Stimulated activated naive B cell treated with anti-CD40 and anti-IgM and Interleukin-4, amounts not matched to agents 10 μg/mL and 1 μg/mL and 100 μg/mL, for 72 hours (primary cell): ENCODE measurements at places on chromosomes 3 and 15.

DNA sequence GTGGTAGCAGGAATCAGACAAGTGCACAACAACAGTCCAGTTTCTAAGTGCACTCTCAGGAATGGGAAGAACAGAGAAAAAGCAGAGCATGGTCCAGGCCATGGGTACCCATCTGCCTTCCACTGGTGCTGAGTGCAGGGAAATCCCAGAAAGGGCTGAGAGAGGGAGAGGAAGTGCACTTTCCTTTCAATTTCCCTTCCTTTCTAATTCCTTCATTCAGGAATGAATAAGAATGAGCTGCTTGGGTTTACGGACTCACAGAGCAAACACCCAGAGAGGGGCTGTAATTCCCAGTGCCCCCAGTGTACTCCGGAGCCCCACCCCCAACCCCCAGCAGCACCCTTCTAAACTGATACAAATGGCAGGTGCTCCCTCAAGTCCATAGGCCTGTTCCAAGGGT is 300.6 kb downstream of the FOXP1 start:
- no peak for DNase-seq

DNA sequence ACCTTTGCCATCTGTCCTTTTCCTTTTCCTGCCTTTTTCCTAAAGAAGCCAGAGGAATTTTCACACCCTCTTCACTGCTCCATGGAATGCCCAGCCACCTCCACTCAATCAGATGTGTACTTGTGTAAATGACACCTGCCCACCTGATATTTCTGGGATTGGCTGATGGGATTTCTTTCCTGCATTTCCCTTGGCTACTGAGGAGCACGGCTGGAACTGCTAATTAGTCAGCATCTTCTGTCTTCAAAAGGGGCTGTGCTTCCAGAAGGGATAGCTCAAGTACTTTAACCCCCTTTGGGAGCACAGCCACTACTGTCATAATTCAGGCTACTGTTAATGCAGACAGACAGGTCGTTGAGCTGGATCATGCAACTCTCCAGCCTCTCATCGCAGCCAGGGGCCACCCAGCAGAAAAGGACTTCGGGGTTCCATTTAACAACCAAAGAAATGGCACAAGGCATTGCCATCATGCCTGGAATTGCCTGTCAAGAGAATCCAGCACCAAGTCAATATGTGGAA is 38.6 kb downstream of the MGLL start:
- DNase-seq: no peak

GRCh38 chr15:26682598-26683164 is 90.2 kb downstream of the GABRB3 start:
- DNase-seq: no peak

- no peak for DNase-seq
These were observed 163.7 kb downstream of the PLD1 start for GRCh38 chr3:171646357-171647133.

DNA sequence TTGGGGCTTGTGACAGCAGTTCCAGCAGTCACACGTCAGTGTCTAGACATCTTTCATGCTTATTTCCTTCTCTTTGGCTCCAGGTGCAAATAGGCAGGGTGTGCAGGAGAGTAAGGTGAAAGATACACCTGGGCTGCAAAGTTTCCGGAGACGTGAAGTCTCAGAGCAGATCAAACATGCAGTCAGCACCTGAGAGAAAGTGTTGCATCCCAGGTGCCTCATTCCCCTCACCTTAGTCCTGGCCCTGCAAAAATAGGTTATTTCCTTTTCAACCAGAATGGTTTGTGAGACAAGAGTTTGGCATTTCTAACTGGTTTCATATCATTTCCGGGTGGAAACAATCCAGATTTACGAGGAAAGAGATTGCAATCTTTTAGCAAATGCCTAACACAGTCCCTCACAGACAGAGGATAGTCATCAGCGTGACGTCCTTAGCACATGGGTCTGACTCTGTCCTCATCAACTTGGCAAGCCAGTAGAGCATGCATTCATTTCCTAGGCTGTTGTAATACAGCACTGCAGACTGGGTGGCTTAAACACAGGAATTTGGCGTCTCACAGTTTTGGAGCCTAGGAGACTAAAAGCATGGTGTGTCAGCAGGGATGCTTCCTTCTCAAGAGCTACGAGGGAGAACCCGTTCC is 58.2 kb upstream of the ARRDC4 start:
- no peak for DNase-seq

GRCh38 chr3:85228966-85229365 is 270.2 kb downstream of the CADM2 start:
- no peak for DNase-seq

GRCh38 chr3:100029689-100030088 is 84.6 kb downstream of the FILIP1L start:
- DNase-seq: no peak

GRCh38 chr3:123880998-123881561 is 3.1 kb downstream of the MYLK start:
- DNase-seq: no peak

DNA sequence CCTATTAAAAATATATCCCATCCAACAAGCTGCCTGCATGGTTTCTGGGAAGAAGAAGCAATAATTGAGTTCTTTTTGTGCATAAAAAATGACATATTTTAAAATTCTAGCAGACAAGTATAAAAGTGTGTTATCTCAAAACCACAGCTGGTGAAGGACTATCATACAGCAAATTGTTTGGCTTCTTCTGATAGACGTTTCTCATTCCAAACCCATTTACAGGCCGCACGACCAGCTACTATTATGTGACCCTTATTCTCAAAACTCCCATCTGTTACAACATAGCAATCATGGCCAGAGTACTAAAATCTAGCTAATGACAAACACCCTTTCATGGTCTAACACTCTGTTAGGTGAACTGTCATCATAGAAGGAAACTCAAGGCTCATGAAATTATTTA is 21.7 kb downstream of the ETFA start:
- DNase-seq: no peak

GRCh38 chr15:82979726-82980125 is 6.3 kb upstream of the RAMAC start:
- no peak for DNase-seq

- DNase-seq: no peak
These were observed 1151.3 kb upstream of the CADM2 start for GRCh38 chr3:83807511-83807910.

GRCh38 chr3:70740872-70741271 is 428.4 kb upstream of the MDFIC2 start:
- DNase-seq: no peak

GRCh38 chr15:25536801-25537611 is 98.2 kb upstream of the UBE3A start:
- DNase-seq: no peak

DNA sequence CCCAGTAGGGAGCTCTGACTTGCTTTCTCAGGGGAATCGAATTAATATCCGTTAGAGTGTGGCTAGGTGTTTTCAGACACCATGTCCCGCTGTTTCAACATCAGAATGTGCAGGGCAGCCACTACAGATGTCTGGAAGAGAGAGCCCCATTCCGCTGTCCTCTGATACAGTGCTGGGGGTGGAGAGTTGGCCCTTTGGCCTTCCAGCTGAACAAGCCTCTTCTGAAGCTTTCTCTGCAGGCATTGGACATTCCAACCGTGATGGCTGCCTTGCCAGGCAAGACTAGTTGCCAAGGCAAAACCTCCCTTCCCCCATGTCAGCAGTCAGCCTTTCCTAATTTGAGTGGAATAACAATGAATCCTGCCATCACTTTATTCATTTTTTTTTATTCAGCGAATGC is 1.5 kb downstream of the FAH start:
- no peak for DNase-seq

DNA sequence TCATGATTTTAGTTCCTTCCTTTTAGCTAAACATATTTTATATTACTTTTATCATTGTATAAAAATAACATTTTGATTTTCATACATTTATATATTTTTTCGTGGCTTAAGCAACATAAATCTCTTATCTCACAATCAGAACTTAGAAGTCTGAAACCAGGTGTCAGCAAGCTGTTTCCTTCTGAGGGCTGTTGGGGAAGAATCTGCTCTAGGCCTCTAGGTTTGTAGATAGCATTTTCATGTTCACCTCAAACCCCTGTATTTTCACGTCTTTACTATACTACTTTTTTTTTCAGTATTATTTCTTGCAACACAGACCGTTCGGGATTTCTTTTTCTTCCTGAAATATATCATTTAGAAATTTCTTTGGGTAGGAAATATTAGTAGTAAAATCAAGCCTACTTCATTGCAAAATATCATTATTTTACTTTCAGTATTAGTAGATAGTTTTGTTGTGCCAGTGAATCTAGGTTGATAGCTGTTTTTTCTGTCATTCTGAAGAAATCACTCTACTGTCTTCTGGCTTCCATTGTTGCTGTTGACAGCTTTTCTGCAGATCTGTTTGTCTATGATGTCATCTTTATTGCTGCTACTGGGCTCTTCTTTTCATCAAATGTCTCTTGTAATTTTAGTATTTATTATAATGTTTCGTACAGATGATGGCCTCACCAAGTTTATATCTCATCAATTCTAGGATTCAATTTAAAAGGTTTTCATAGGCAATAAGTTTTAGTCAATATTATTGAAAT is 756.3 kb downstream of the VGLL3 start:
- DNase-seq: no peak

- no peak for DNase-seq
These were observed 62.8 kb downstream of the SEMA5B start for GRCh38 chr3:122964811-122965210.

- no peak for DNase-seq
These were observed 29.2 kb downstream of the IDH2 start for GRCh38 chr15:90072978-90073640.

DNA sequence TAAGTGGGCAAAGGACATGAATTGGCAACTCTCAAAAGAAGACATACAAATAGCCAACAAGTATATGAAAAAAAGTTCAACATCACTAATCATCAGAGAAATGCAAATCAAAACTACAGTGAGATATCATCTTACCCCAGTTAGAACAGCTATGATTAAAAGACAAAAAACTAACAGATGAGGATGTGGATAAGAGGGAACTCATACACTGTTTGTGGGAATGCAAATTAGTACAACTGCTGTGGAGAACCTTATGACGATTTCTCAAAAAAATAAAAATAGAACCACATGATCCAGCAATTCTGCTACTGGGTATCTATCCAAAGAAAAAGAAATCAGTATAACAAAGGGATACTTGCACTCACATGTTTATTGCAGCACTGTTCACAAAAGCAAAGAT is 28.6 kb downstream of the NEK10 start:
- no peak for DNase-seq

DNA sequence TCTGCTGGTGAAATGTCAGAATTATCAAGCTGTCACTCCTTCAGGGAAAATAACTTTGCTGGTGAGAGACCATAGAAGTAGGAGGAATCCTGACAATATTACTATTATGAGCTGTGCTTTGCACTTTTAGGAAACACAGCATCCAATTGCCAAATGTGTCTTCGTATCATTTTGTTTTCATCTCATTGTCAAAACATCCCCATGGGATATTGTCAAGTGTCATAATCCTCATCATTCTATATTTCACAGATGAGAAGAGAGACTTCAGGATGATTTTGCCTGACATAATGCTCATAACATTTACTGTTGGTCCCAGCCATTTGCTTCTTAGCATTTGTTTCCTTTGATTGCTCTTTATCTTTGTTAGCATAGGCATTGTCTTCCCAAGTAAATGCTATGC is 120.5 kb upstream of the NUDT16 start:
- DNase-seq: no peak

- DNase-seq: no peak
These were observed 48.5 kb downstream of the THBS1 start for GRCh38 chr15:39629371-39629770.

GRCh38 chr3:183897606-183898005 is 12.9 kb upstream of the PARL start:
- no peak for DNase-seq
